ENCODE measurements at places on chromosomes 13 and 19.

DNA sequence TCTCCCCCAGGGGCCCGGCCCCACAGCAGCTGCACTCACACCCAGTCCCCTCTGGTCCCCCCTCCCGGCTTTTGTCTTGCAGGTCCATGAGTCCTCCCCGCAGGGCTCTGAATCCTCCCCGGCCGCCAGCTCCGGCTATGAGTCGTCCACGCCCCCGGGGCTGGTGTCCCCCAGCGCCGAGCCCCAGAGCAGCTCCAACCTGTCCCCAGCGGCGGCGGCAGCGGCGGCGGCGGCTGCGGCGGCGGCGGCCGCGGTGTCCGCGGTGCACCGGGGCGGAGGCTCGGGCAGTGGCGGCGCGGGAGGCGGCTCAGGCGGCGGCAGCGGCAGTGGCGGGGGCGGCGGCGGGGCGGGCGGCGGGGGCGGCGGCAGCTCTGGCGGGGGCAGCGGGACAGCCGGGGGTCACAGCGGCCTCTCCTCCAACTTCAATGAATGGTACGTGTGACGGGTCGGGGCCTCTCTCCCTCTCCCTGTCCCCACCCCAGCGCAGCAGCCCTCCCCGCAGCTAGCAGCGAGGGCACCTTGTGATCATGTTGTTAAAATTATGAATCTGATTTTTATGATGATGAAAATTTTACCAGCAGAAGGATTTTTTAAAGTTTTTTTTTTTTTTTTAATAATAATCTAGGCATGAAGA is 3.8 kb downstream of the ZIC2 start:
- DNase-seq, result no peak

- DNase-seq, result no peak
Observed at GRCh38 chr13:78420814-78421213, 182.5 kb downstream of the POU4F1 start.

DNA sequence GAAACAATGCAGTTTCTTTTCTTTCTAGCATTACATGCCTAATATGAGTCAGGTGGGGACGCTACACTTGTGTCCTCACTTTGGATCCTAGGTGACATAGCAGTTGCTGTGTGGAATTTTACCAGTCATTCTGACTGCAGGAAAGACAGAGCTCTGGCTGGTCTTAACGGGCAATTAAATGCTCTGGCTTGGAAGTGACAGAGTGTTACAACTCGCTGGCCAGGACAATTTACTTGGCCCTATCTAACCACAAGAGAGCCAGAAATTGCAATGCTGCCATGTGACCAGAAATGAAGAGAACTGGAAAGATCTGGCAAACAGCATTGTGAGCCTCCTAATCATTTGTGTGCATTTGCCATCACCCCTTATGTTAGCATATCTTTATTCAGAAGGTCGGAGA is 351.1 kb downstream of the DCT start:
- DNase-seq, result no peak

GRCh38 chr19:10612499-10613119 is 12.7 kb upstream of the SLC44A2 start:
- DNase-seq, result no peak

GRCh38 chr19:42228641-42229040 is 8.5 kb downstream of the ZNF526 start:
- DNase-seq, result no peak

GRCh38 chr19:18388100-18388959 is 2.4 kb downstream of the GDF15 start:
- DNase-seq, result peak; percentile 72

- DNase-seq, result no peak
Observed at GRCh38 chr19:57248646-57249045, 8.2 kb downstream of the ZNF805 start.

GRCh38 chr19:54616821-54617560 is 13.3 kb upstream of the LILRB1 start:
- DNase-seq, result no peak

DNA sequence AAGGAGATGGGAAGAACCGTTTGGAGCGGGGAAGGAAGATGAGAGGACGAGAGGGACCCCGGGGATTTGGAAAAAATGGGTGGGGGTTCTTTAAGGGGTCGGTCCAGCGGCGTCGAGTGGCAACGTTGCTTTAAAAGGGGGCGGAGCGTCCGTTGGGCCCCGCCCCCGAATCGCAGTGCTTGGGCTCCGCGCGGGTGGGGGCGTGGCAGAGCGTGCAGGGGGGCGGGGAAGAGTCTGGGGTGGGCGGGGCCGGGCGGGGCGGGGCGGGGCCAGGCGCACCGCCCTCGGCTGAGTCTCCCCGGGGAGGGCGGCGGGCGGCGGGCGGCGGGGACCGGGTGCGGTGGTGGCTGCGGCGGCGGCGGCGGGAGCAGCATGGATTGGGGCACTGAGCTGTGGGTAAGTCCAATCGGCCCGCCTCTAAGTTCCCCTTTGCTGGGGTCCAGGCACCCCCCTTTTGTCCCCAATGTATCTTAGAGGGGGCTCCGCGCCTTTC is at the start of gene TRIP10:
Gene TRIP10 (plus strand): TSS at position 291 of the 493 bp plus-strand sequence. CDS start 82 bp downstream, at position 373.
- DNase-seq, result peak; percentile 72

- no peak for DNase-seq
Observed at GRCh38 chr19:45922281-45922680, 7.7 kb upstream of the NANOS2 start.

GRCh38 chr19:12745166-12745897 is 6.3 kb upstream of the BEST2 start:
- DNase-seq, result no peak

DNA sequence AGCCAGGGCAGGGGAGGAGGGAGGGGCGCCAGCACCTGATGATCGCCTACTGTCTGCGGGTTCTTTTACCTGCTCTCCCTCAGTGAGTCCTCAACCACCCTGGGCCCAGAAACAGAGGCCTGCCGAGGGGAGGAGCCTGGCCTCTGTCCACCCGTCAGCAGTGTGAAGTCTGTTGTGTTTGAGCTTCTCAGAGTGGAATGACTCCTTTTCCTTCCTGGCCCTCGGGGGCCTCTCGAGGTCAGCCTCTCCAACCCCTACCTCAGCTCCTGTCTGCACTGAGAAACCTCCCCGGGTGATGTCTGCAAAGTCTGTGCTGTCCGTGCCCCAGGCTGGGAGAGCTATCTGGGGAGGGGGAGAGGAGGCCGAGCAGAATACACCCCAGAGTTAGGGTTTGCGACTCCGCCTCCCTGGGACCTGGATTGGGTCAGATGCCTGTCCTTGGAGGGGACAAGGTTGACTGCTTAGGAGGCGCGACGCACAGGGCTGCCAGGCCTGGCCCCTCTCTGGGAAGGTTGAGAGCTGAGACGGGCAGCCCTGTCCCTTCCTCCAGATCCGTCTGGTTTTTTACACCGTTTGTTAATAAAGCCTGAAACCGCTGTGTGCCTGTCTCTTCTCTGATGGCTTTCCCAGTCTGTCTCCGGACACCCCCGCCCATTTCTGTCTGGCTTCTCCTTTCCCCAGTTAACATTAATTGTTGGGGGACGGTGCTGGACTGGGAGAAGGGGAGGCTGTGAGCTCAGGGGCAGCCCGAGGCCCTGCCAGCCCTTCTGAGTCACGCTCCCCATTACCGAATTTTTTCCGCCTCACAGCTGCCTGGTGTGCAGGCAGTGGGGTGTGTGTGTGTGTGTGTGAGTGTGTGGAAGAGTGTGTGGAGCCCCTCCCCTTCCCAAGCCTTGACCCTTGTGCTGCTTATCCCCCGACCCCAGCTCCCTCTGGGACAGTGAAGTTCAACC is 989 bp upstream of the SSC5D start:
- DNase-seq, result no peak

DNA sequence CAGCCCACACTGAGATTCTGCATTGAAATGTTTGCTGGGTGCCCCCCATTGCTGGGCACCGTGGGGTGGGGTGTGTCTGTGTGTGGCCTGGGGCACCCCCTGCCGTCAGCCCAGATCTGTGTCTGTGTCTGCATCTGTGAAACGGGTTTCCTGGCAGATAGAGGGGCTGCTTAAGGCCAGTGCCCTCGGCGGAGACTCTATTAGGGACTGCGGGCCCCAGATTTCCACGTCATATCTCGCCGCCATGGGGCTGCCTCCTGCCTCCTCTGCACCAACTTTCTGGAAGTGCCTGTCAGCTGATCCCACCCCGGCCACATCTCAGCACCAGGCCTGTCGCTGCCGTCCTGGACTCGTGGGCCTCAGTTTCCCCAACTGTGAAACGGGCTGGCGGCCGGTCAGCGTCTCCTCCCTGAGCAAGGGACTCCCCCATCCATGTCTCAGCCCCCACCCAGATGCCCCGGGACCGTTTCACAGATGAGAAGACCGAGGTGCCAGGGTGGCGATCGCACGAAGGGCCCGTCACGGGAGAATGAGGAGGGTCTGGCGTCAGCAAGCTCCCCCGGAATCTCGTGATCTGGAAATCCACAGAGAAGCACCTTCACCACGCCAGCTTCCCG is 21.4 kb downstream of the ARID3A start:
- DNase-seq, result no peak

GRCh38 chr19:14476673-14477401 is 1.7 kb upstream of the PTGER1 start:
- DNase-seq, result no peak
